Left lobe of liver (tissue), 2 donors: ENCODE measurements at places on chromosomes 13 and 19.

- DNase-seq, result no peak
Observed at GRCh38 chr19:49950590-49950948, 10.4 kb downstream of the SIGLEC11 start.

DNA sequence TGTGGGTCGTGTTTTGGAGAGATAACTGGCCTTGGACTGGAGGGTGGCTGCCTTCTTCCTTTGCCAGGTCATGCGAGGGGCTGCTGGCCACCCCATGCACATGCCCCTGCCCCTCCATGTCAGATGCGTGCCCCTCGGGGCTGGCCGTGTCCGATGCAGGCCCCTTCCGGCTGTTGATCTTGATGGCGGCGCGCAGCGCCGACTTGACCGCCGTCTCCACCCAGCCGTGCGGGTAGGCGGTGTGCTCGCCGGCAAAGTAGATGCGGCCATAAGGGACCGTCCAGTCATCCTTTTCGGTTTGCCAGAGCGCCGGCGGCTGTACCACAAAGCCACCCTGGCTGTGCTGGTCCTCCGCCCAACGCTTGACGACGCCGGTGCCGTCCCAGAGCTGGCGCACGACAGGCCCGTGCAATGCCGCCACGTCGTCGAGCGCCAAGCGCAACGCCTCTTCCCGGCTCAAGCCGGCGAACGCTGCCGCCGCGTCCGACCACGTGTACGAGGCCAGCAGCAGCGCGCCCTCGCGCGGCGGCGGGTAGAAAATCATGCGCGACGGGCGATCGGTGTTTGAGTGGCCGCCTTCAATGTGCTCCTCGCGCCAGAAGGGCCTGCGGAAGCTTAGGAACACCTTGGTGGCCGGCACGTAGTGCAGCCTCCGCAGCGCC, 6.9 kb downstream of the IL4I1 start:
- DNase-seq, result no peak

DNA sequence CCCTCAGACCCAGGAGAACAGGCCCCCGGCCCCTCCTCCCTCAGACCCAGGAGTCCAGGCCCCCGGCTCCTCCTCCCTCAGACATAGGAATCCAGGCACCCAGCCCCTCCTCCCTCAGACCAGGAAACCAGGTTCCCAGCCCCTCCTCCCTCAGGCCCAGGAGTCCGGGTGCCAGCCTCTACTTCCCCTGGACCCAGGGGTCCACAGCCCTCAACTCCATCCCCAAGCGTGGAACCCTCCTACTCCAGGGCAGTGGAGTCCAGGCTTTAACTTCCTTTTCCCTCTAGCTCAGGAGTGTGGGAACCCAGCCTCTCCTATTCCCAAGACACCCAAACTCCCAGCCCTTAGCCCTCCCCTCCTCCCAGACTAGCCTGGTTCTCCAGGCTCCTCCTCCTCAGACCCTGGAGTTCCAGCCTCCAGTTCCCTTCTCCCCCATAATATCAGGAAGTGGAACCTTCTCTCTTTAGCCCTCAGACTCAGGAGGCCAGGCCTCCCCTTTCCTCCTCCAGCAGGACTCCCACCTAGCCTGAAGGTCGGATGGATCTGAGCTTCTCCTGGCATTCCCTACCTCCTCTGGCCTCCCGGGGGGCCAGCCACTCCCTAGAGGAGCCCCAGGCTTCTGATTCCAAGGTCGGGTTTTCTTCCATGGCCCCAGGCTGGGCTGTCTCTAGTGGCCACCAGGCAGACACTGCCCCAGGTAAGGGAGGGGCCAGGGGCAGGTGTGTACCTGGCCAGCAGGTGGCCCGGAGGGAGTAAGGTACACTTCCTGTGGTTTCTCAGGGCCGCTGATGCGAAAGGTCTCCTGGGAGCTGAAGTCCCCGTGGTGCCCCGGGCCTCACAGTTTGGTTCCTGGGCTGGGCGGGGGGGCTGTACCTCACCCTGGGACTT, at the start of gene TMC4:
Gene TMC4 (minus strand): TSS at position 690 of the 888 bp plus-strand sequence. CDS start 43 bp downstream, at position 647.
- peak; percentile 48 for DNase-seq

DNA sequence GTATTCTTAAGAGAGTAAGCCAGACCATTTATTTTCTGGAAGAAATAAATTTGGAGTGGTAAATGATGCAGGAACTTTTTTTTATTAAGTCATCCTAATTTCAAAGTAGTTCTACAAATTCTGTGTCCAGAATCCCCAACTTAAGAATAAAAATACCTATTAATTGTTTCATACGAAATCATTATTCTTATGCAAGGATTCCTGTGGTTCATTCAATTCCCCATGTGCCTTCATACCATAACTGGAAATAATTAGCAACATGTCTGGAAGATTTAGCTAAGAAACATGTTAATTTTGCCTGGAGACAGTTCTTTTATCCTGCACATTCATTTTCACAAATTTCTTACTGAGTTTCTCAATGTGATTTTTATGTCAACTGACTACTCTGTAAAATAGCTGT, 408.6 kb downstream of the PCDH9 start:
- no peak for DNase-seq

- DNase-seq, result peak; percentile 60
Observed at GRCh38 chr19:17765069-17765618, 13.9 kb downstream of the FCHO1 start.

GRCh38 chr13:96792736-96793403, 201.4 kb downstream of the OXGR1 start:
- no peak for DNase-seq

- DNase-seq, result no peak
Observed at GRCh38 chr13:36298535-36299068, 988 bp upstream of the CCDC169 start.

GRCh38 chr19:4691373-4691772, 21.2 kb upstream of the MYDGF start:
- no peak for DNase-seq

DNA sequence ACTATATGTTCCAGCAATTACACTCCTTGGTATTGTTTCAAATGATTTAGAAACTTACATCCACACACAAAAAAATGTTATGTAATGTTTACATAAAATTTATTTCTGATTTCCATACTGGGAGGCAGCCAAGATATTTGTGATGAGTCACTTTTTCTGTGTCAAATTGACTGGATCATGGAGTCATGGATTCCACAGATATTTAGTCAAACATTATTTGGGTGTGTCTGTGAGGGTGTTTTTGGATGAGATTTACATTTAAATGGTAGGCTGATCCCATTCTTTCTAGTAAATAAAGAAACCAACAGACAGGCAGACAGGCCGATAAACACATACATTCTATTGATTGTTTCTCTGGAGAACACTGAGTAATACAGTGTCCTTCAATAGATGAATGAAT, 562.8 kb downstream of the SLITRK6 start:
- no peak for DNase-seq

- peak; percentile 79 for DNase-seq
Observed at GRCh38 chr13:20360041-20360491, 127.9 kb upstream of the GJB6 start.

DNA sequence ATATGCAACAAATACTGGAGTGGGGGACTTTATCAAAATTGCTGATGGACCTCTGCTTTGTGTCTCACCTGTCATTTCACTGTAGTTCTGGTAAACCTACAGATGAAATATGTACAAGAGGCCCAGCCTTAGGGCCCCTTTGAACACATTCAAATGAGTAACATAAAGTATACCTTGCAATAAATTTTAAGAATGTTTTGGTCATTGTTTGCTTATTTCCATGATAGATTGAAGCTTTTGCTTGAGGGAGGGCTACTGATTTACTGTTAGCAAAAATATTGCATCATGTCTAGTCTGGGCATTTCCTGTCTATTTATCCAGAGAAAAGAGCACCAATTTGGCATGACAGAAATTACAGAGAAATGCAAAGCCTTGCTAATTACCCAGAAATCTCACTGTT, 705.5 kb upstream of the PCDH9 start:
- no peak for DNase-seq

GRCh38 chr13:111519041-111519440, 198.6 kb downstream of the TEX29 start:
- no peak for DNase-seq

DNA sequence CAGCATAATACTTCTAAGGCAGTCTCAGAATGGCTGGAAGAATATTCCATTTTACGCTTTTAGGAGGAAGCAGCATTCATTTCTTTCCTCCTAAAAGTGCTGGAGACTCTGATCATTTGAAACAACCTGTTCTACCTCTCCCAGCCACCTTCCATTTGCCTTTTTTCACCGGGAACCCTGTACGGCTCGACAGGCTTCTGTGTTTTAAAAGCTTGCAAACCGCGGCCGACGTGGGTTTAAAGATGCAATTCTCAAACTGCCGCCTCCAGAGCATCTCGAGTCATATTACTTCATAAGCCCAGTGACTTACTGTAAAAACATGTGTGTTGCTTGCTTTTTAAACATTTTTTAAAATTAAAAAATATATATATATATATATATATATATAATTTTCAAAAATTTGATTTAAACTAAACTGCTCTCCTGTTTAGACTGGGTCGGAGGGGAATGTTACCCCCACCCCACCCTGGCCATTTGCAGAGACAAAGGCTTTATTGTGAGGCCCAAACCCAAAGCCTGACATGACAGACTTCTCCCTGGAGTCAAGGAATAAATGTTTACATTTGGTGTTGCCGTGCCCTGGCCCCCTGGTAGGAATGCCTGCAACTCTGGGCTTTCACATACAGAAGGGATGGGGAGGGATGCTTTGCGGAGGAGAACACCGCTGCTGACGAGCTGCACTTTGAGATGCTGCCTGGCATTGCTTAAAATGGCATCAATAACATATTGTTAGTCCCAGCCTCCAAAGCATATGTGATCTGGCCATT, 30.4 kb downstream of the ZNF536 start:
- DNase-seq, result no peak

DNA sequence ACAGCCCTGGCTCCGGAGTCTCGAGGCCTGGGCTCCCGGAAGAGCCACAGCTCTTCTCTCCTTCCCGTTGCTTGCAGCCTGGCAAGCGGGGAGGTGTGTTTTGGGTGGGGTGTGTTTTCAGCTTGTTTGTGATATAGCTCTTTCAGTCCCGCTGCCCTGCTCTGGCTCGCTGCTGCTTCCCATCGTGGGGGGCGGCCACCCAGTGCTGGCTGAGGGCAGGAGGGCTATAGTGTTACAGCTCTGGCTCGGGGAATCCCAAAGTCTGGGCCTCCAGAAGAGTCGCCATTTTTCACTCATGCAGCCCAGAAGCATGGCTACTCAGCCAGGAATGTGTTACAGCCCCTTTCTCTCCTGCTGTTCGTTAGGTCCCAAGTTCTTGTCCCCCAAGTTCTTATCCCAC, 2.2 kb upstream of the ZNF256 start:
- DNase-seq, result no peak

DNA sequence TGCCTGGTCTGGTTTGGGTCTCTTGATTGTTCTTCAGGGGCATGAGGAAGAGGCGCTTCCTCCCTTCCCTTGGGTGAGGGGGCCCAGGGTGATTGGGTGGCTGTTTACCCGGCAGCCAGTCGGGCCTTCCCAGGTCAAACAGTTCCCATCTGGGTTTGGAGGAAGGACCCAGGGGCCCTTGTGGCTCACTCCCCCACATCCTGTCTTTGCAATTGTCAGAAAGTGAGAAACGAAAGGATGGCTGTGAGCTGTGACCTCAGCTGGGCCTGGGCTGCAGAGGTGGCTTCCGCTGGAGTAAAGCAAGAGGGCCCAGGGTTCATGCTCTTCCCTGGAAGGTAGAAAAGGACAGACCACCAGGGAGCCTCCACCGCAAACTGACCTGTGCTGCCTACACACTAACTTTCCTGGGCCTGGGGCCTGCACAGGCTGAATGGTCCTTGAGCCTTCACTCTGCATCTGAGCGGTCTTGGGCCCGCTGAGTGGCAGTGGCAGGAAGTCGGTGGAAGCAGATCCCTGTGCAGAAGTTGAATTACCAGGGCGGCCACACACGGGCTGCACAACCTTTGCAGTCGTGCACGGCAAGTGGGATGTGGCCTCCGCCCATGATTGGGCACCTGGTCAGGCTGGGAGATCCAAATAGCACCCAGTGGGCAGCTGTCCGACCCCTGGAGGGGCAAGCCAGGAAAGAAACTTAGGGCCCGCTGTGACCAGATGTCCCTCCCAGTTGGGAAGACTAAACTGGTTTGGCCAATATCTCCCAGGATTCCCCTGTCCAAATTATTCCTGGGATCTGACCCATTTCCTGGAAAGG, 5.3 kb upstream of the CD79A start:
- no peak for DNase-seq

DNA sequence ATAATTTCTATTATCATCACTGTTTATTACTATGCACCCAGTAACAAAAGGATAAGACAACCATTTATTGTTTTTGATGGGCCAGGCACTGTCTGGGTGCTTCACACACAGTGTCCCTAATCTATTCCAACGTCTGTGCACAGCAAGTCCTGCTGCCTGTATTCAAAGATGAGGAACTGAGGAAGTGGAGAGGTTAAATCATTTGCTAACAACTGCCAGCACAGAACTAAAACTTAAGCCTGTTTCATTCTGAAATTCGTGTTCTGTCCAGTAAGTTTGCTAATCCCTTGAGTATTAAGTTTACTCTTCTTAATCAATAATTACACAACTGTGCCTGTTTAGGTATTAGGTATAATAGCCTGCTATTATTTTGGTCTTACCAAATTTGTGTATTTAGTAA, 41.9 kb downstream of the TEX26 start:
- no peak for DNase-seq

DNA sequence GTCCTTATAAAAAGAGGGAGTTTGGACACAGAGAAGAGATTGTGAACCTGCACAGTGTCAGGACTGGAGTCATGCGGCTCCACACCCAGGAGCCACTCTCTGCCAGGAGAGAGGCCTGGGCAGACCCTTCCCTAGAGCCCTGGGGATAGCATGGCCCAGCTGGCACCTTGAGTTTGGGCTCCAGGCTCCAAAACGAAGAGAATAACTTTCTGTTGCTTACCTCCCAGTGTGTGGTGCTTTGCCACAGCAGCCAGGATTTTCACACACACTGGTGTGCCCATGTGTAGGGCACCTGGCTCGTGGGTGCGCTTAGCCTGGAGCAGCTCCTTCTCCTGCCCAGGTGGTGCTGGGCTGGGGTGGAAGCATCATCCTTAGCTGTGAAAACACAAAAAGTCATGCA, 344.3 kb downstream of the TEX29 start:
- DNase-seq, result no peak

DNA sequence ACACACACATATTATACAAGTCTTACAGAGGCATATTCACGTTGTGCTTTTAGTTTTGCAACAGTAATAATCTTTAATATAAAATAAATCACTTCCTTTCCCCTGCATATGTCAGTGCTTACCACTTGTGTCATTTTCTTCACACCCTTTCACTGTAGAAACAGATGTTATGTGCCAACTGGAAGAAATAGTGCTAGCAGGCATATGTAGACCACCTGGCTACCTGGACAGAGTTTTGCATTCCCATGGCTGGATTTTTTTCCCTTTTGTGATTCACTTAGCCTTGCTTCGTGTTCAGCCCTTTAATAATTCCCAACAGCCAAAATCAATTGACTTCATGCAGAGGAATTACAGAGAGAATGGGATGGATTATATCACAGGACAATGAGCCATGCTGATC, 399.1 kb upstream of the SPRY2 start:
- DNase-seq, result no peak

DNA sequence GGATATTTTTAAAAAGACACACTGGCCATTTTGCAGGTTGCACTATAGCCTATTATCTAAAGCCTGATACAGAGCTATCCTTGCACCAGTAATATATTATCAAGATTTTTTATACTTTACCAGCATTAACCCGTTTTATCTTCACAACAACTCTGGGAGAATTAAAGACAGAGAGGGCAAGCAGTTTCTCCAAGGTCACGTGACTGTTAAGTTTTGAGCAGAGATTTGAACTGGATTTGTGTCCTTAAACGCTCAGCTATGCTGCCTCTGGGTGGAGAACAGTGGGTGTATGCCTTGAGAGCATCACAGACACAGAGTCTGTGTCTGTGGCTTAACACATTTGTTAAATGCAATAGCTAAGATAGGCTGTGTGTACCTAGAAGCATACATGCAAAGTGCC, 147.2 kb downstream of the MYO16 start:
- DNase-seq, result no peak
